ENCODE measurements at places on chromosomes 7 and 10. TPM values are rescaled to one million over a fixed set of nuclear protein-coding genes. Genes with fewer than 3 reads are reported as not detected.

The RNLS gene
- total RNA-seq = 7.5 TPM

The DLX6 gene
- not detected for total RNA-seq

The RHBDD2 gene
- 29.5 TPM for total RNA-seq

The ITIH2 gene
- total RNA-seq = not detected

The TMEM72 gene
- total RNA-seq = not detected

The RBP3 gene
- not detected for total RNA-seq

The RGR gene
- not detected for total RNA-seq

The PAXIP1 gene
- 32.4 TPM for total RNA-seq

The TEX47 gene
- total RNA-seq = not detected

DNA sequence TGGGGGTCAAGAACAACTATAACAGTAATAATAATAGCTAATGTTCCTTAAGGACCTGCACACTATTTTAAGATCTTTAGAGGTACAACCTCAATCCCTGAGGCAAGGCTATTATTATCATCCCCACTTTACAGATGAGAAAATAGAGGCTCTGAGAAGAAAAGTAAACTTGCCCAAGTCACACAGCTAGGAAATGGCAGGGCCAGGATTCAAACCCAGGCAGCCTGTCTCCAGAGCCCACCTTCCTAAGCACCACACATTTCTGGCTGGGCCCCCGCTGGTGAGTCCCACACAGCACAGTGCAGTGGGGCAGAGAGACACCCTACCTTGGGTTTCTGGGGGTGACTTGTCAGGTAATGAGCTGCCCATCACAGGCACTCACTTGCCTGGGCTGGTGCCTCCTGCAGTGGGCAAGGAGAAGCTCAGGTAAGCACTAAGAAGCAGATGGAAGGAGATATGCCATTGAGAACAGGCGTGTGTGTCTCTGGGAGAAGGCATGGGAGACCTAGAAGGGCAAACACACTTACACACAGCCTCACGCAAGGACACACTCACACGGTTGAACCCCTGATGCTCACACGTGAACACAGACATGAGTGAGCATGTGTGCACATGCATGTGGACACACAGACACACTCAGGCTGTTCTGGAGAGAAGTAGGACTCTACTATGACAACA, 104.4 kb upstream of the ZMIZ1 start:
- no peaks in the 10 kb centered on the region for H3K36me3 ChIP-seq
- peaks cover 12% of the 10 kb centered on the region for H3K4me1 ChIP-seq
- DNase-seq = no peak
- H3K4me3 ChIP-seq = no peak overlapping the region
- peaks cover 2% of the 10 kb centered on the region for H3K27me3 ChIP-seq

DNA sequence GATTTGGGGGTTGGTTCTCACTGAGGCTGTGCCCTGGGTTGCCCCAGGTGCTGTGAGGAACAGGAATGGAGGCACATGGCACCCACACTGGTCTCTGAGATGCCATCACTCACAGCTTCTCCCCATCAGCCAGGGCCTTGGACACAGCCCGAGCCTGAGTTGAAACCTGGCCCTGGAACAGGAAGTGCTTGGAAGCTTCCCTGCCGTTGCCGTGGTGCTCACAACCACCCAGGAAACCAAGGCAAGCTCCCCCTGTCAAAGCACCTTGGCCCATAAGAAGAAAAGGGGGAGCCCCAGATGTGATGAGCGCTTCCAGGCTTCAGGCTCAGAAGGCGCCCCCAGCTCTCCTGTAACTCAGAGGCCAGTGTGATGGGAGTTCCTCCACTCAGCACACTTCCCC, at the start of gene BTBD16:
BTBD16 (plus strand) TSS at position 221 of the 400 bp plus-strand sequence. CDS start 3,786 bp downstream, outside the sequence.
- H3K27ac ChIP-seq = no peak within 1 kb of the TSS
- no peaks in the 10 kb centered on the region for H3K4me1 ChIP-seq
- H3K36me3 ChIP-seq = peaks cover 4% of the 10 kb centered on the region
- no peak for DNase-seq
- no peak within 1 kb of the TSS for H3K4me3 ChIP-seq

DNA sequence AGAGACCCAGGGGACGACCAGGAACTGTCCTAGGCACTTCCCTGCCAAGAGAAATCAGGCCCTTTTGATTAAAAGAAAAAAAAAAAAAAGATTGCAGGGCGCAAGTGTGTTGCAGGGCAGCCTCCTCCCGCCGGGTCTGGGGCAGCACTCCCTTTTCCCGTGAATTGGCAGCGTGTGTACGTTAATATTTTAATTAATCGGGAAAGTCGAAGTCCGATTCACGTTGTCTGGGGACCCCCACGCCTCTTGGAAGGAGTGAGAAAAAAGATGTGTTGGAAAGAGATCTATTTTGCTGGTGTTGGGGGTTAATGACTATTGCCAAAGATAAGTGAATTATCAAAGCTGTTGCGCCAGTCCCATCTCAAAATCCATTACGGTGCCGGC, 1.3 kb upstream of the EBF3 start:
- no peak overlapping the region for H3K27ac ChIP-seq
- peak overlapping the region; percentile 29 for H3K4me3 ChIP-seq
- H3K4me1 ChIP-seq = peaks cover 32% of the 10 kb centered on the region
- H3K36me3 ChIP-seq = no peaks in the 10 kb centered on the region

DNA sequence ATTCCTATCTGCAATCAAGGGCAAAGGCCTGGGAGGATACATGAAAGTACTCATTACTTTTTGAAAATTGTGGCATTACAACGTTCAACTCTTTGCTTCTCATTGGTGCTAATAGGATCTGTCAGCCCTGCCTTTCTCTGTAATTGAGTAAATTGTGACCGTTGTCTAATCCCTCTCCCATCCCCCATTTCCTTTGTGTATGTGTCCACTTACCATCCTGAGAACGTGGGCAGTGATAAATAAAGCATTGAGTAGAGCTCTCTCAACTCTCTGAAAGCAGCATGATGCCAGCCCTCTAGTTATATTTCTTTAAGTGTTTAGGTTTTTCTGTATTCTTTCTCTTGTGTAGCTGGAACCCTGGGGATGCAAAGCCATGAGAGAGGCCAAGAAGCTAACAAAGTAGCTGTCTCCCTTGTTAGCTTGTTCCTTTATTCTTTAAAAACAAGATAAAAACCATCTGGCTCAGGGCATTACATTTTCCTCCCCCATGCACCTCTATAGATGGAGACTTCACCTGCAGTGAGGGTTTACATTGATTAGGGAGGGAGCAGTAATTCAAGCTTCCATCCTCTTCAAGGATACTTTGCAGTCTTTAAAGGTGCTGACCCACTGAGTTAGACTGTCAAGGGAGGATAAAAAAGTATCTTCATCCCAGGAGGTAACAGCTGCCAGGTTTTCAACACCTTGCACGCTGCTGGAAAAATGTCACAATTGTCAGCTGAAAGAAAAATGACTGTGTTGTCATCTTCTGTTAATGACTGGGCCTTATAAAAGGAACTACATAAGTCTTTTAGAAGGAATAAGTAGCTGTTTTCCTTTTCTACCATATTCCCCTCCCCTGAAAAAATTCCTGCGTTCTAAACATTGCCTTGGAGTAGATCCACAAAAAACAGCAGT, 112.3 kb downstream of the BTRC start:
- H3K36me3 ChIP-seq = no peaks in the 10 kb centered on the region
- no peak for DNase-seq

GRCh38 chr10:62635127-62635526, 169.4 kb upstream of the ADO start:
- no peak for DNase-seq
- no peaks in the 10 kb centered on the region for H3K36me3 ChIP-seq
- no peak overlapping the region for H3K27ac ChIP-seq
- no peak overlapping the region for H3K4me3 ChIP-seq
- no peaks in the 10 kb centered on the region for H3K4me1 ChIP-seq
- H3K27me3 ChIP-seq = no peaks in the 10 kb centered on the region

- H3K27ac ChIP-seq = no peak overlapping the region
- DNase-seq = peak; percentile 1
- no peaks in the 10 kb centered on the region for H3K4me1 ChIP-seq
- H3K4me3 ChIP-seq = no peak overlapping the region
Measured at GRCh38 chr7:139854803-139855497, 25.9 kb downstream of the TBXAS1 start.

DNA sequence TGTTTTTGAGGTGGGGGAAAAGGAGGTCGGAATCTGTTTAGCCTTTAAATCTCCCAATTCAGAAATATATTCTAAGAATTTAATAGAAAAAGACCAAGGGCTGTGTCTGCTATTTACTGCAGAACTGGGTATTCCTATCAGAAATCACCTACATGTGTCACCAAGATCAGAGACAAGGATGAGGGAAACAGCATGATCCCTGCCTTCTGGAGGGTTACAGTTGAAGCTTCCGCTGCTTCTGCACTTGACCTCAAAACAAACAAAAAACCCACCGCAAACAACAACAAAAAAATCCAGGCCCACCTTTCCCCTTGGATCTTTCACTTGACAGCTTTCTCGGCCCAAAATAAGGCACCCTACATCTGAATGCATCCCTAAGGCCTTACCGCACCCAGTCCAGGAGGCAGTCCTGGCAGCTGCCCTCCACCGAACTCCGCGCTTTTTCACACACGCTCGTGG, 750 bp upstream of the CDK14 start:
- no peaks in the 10 kb centered on the region for H3K27me3 ChIP-seq
- H3K4me1 ChIP-seq = peaks cover 5% of the 10 kb centered on the region
- H3K4me3 ChIP-seq = peak overlapping the region; percentile 59
- DNase-seq = no peak

- peaks cover 5% of the 10 kb centered on the region for H3K27me3 ChIP-seq
- DNase-seq = no peak
- no peak overlapping the region for H3K4me3 ChIP-seq
- H3K27ac ChIP-seq = no peak overlapping the region
Measured at GRCh38 chr10:49758249-49758930, 3.7 kb downstream of the OGDHL start.

DNA sequence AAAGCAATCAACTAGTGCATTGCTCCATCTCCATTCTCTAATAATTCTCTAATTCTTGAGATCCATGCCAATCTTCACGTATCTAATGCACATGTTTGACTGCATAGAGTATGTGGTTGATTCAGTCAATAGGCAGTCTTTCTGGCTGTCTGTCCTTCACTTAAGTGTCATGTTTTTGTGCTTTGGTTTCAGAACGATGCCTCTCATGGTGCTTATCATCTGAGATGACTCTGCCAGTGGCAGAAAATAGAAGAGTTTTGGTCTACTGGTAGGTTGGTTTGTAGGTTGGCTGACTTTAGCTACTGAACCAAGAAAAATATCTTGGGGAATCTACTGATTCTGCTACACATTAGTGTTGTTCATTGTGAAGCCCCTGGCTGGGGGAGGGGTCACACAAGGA, 364.2 kb downstream of the SFMBT2 start:
- H3K27ac ChIP-seq = no peak overlapping the region
- no peak overlapping the region for H3K4me3 ChIP-seq
- no peaks in the 10 kb centered on the region for H3K36me3 ChIP-seq
- no peak for DNase-seq

GRCh38 chr10:72887043-72887442, 6.5 kb upstream of the OIT3 start:
- H3K4me1 ChIP-seq = peaks cover 17% of the 10 kb centered on the region
- H3K36me3 ChIP-seq = peaks cover 18% of the 10 kb centered on the region
- DNase-seq = peak; percentile 27
- H3K4me3 ChIP-seq = peak overlapping the region; percentile 11

- no peaks in the 10 kb centered on the region for H3K27me3 ChIP-seq
- H3K27ac ChIP-seq = no peak overlapping the region
- H3K4me1 ChIP-seq = no peaks in the 10 kb centered on the region
- no peak for DNase-seq
Measured at GRCh38 chr10:78445308-78445707, 411.6 kb downstream of the RPS24 start.

DNA sequence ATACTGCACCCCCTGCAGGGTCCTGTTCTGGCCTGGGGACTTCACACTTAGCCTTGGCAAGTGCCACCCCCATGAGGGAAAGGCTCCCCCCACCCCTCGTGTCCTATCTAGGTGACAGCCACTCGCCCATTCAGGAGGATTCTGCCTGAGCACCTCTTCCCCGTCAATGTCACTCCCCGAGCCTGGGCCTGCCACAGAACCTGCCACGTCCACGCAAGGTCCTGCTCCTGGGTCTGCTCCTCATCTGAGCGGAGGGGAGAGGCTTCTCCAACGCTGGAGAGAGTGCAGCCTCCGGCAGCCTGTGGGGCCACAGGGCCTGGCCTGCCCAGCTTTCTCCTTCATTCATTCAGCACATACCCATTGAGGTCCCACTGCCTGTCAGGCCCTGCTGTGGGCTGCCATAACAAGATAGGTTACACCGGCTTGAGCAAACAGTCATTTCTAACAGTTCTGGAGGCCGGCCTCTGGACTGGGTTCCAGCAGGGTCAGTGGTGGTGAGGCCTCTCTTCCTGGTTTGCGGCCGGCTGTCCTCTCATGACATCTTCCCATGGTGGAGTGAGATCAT, 92.0 kb upstream of the RET start:
- no peak overlapping the region for H3K27ac ChIP-seq

- H3K27ac ChIP-seq = no peak overlapping the region
- no peak overlapping the region for H3K4me3 ChIP-seq
- no peaks in the 10 kb centered on the region for H3K36me3 ChIP-seq
- no peaks in the 10 kb centered on the region for H3K27me3 ChIP-seq
- H3K4me1 ChIP-seq = no peaks in the 10 kb centered on the region
Measured at GRCh38 chr10:115850666-115851065, 422.3 kb downstream of the GFRA1 start.

Data from H1 (cell line).